Right atrium auricular region (tissue), 2 donors: ENCODE measurements at places on chromosomes 4 and X. TPM values are rescaled to one million over a fixed set of nuclear protein-coding genes. Genes with fewer than 3 reads are reported as not detected.

DNA sequence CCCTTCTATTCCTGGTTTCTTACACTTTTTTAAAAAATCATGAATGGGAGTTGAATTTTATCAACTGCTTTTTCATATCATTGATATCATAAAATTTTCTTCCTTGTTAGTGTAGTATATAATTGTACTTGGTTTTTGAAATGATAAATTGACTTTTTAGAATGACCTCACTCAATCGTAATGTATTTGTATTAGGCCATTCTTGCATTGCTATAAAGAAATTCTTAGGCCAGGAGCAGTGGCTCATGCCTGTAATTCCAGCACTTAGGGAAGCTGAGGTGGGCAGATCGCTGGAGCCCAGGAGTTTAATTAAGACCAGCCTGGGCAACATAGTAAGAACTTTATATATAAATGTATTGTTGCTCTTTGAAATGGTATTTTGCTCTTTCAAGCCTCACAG, 6.3 kb downstream of the EXOC1 start:
- DNase-seq: no peak

- no peak for DNase-seq
These were observed 10.0 kb downstream of the EPGN start for GRCh38 chr4:74318276-74318675.

DNA sequence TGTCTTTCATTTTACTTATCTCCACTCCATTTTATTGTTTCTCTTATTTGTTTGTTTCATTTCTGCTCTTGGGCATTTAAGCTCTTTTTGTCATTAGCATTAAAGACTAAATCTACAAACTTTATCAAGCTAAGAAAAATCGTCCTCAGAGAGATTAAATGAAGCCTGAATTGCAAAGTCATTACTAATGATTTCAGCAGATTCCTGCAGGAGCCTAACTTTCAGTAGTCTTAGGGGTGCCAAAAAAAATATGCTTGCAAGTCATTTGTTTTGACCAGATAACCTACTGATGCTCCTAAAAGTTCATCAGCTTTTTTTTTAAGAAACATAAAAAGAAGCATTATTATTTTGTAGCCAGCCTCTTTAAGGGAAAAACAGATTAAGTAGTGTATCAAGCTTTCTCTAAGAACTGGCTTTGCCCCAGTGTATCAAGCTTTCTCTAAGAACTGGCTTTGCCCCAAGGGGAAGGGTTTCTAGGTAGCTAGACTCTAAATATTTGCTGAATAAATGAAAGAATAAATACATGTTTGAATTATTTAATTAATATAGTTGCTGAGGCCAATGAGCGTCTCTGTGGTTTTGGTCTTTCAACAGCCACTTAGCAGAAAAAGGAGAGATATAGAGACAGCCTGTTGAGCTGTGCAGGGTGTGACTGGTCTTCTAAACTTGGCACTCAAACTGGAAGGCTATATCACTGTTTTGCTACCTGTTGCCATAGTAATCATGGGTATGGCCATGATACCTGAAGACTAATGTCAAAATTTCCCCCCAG, 174.2 kb downstream of the BTC start:
- no peak for DNase-seq

DNA sequence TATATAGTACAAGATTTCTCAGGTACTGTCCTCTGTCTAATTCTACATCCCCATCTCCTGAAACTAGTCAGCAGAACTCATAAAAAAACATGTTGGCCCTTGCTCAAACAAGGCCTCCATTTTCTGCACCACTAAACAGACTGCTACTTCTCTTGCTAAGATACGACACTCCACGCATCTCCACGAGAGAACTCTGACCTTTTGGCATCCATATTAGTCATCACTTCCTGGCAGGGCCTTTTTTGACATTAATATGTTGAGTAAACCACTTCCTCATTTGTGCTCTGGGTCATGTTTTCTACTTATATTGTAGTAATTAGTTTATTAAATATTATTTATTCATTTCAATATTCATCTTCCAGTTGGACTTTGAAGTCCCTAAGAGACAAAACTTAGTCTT, 65.6 kb downstream of the DCAF8L1 start:
- no peak for DNase-seq

- DNase-seq: no peak
These were observed 152.2 kb downstream of the GRID2 start for GRCh38 chr4:92455951-92456350.

GRCh38 chrX:136250191-136251040, 784 bp downstream of the MAP7D3 start:
- DNase-seq: no peak

DNA sequence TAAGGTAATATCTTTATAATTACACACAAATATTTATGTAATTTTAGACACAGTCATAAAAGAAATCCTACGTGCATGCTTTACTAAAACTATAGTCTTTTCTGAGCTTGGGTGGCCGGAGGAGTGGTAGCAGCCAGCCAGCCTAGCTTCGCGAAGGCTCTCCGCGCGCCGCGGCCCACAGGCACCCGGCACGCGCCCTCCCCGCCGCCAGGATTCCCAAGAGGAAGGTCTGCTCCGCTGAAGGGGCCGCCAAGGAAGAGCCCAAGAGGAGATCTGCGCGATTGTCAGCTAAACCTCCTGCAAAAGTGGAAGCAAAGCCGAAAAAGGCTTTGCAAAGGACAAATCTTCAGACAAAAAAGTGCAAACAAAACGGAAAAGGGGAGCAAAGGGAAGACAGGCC, 8.7 kb upstream of the PJA1 start:
- no peak for DNase-seq

GRCh38 chr4:151942971-151943370, 182.2 kb upstream of the GATB start:
- DNase-seq: no peak

- DNase-seq: no peak
These were observed 9.1 kb downstream of the NSG1 start for GRCh38 chr4:4395849-4396627.

DNA sequence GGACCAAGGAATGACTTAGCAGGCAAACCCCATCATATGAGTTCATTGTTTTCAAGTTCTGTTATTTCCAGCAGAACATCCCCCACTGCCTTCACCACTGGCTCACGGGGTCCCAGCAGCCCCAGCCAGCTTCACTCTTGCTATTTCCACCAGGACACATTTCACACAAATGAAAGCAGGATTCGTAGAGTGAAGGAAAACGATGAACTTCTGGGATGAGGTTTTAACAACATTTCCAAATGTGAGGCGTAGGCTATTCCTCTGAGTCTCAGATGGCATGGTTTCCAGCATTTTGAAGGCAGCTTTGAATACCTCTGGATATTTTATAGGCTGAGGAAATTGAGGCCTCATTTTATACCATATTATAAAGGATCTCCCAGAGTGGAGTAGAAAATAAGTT, 32.9 kb upstream of the EGFL6 start:
- DNase-seq: no peak

GRCh38 chrX:147958291-147958690, 22.8 kb upstream of the FMR1NB start:
- DNase-seq: no peak

DNA sequence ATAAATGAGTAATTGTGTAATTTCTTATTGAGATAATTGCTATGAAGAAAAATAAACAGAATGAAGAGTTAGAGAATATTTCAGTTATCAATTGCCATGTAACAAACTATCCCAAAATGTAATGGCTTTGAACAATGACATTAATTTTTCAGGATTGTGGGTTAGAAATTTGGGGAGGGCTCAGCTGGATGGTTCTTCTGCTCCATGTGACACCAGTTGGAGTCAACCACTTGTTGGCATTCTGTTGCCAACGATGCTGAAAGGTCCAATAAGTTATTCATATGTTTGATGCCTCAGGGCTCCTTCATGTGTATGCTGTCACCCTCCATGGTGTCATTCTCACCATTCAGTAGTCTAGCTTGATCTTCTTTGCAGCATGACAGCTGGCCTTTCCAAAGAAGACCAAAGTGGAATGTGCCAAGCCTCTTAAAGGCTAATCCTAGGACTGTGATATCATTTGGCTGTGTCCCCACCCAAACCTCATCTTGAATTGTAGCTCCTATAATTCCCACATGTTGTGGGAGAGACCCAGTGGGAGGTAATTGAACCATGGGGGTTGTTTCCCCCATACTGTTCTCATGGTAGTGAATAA, 20.9 kb upstream of the CCDC149 start:
- no peak for DNase-seq

- no peak for DNase-seq
These were observed 13.8 kb downstream of the TIMM17B start for GRCh38 chrX:48883729-48884128.

GRCh38 chrX:111661241-111661640, 19.7 kb upstream of the ALG13 start:
- no peak for DNase-seq

- no peak for DNase-seq
These were observed 64.6 kb downstream of the ENPEP start for GRCh38 chr4:110540581-110540980.

GRCh38 chr4:161197912-161198311, 965.9 kb downstream of the FSTL5 start:
- DNase-seq: no peak

- DNase-seq: no peak
These were observed 180.7 kb upstream of the IL15 start for GRCh38 chr4:141455651-141456050.

GRCh38 chrX:140701480-140701879, 8.1 kb upstream of the LINC00632 start:
- no peak for DNase-seq

GRCh38 chrX:39275500-39276068, 474.3 kb downstream of the MID1IP1 start:
- no peak for DNase-seq

- no peak for DNase-seq
These were observed at the start of gene BMP3 for GRCh38 chr4:81030061-81030980. TSS of gene BMP3 (plus strand) at chr4:81030708. CDS start at chr4:81031285, 577 bp downstream.

GRCh38 chr4:75213480-75213879, 280.6 kb downstream of the PARM1 start:
- DNase-seq: no peak

GRCh38 chr4:25178838-25179261, 18.6 kb upstream of the SEPSECS start:
- no peak for DNase-seq

DNA sequence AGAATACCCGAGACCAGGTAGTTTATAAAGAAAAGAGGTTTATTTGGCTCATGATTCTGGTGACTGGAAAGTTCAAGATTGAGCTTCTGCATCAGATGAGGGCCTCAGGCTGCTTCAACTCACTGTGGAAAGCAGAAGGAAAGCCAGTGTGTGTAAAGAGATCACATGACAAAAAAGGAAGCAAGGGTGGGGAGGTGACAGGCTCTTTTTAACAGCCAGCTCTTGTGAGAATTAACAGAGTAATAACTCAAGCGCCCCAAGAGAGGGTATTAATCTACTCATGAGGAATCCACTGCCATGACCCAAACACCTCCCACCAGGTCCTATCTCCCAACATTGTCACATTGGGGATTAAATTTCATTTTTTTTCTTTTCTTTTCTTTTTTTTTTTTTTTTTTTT, 6.3 kb upstream of the YIPF6 start:
- no peak for DNase-seq

- no peak for DNase-seq
These were observed 13.4 kb downstream of the SRD5A3 start for GRCh38 chr4:55359397-55359916.

- DNase-seq: peak; percentile 100
These were observed 534 bp upstream of the UBE2D3 start for GRCh38 chr4:102827674-102828496.

The NUP54 gene
- 14.9 TPM for total RNA-seq

The ZNF827 gene
- total RNA-seq: 16.9 TPM

The LRP2BP gene
- 1.3 TPM for total RNA-seq

The COL4A6 gene
- 17.7 TPM for total RNA-seq

The RTL9 gene
- 0.41 TPM for total RNA-seq

The CDKN2AIP gene
- 9.7 TPM for total RNA-seq

The NUDT10 gene
- total RNA-seq: 0.41 TPM

The GPC4 gene
- 3.8 TPM for total RNA-seq

The FRMD7 gene
- not detected for total RNA-seq

The BTC gene
- not detected for total RNA-seq

The AMTN gene
- total RNA-seq: not detected

The MSX1 gene
- 2.9 TPM for total RNA-seq

The NDNF gene
- total RNA-seq: 5.4 TPM
